ENCODE measurements at places on chromosomes 1 and 21. TPM values are rescaled to one million over a fixed set of nuclear protein-coding genes. Genes with fewer than 3 reads are reported as not detected.

Gene WNT9A
- total RNA-seq: 0.33 TPM

Gene BACH1
- total RNA-seq: 31.7 TPM

Gene RAB7B
- 0.10 TPM for total RNA-seq

Gene NECTIN4
- total RNA-seq: 1.4 TPM

Gene NBPF11
- total RNA-seq: 2.0 TPM

Gene C1orf116
- total RNA-seq: 0.20 TPM

Gene CD2
- not detected for total RNA-seq

Gene FAM163A
- total RNA-seq: not detected

Gene TNNT2
- not detected for total RNA-seq

Gene SYCP1
- not detected for total RNA-seq

Gene CRNN
- total RNA-seq: not detected

Gene BMP8A
- not detected for total RNA-seq

Gene ZCCHC17
- 25.6 TPM for total RNA-seq

Gene SDE2
- total RNA-seq: 15.9 TPM

Gene ETS2
- total RNA-seq: 36.6 TPM

Gene COL8A2
- total RNA-seq: 1.5 TPM

Gene CFAP141
- total RNA-seq: not detected

Gene TINAGL1
- 14.5 TPM for total RNA-seq

Gene MXRA8
- total RNA-seq: 0.11 TPM

Gene CLDN14
- not detected for total RNA-seq

Gene VHLL
- not detected for total RNA-seq

Gene ATP1A4
- not detected for total RNA-seq

Gene OR2L5
- not detected for total RNA-seq

Gene GREM2
- total RNA-seq: not detected

Gene ATP6V1G3
- total RNA-seq: not detected

Gene ERICH3
- not detected for total RNA-seq

Gene TMPRSS3
- not detected for total RNA-seq

Gene TRIM58
- total RNA-seq: 3.7 TPM

Gene HSD3B1
- total RNA-seq: not detected

Gene KRTAP7-1
- total RNA-seq: not detected

Gene RPL22
- total RNA-seq: 181 TPM

Gene CELA2A
- total RNA-seq: not detected

Gene TTC22
- total RNA-seq: not detected

Gene PAX7
- total RNA-seq: not detected

Gene CRYBG2
- 0.27 TPM for total RNA-seq

Gene CELA2B
- not detected for total RNA-seq

Gene S100A2
- 79.0 TPM for total RNA-seq

Gene SERPINC1
- not detected for total RNA-seq

Gene CA14
- not detected for total RNA-seq

Gene KCNJ9
- not detected for total RNA-seq

Gene RGS4
- 167 TPM for total RNA-seq

Gene IL23R
- 0.05 TPM for total RNA-seq

Gene CHRM3
- total RNA-seq: 3.2 TPM

Gene PCSK9
- total RNA-seq: 0.03 TPM

Gene PROK1
- total RNA-seq: not detected
